DMS79 treated with DMSO at 0.1 percent for 48 hours (cell line): ENCODE measurements at places on chromosomes 5 and 9.

DNA sequence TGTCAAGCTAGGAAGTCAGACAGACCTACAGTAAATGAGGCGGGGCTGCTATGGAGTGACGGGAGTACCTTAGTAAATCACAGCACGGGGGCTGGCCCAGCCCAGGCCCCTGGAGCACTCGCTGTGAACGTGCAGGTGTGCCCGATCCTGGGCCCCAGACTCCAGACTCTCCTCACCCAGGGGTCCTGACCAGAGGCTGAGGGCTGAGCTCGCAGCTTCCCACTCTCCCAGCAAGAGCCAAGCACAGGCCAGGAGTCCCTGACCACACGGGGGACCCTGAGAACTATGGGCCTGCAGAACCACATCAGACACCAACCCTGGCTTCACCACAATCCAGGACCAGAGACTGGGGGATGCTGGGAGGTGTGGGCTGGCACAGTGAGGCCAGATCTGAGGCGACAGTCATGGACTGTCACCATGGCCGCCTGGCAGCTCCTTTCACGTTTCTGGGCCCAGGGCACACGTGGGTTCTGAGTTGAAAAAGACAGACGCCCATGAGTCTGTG is 73.4 kb downstream of the ADAMTS2 start:
- no peak for DNase-seq

DNA sequence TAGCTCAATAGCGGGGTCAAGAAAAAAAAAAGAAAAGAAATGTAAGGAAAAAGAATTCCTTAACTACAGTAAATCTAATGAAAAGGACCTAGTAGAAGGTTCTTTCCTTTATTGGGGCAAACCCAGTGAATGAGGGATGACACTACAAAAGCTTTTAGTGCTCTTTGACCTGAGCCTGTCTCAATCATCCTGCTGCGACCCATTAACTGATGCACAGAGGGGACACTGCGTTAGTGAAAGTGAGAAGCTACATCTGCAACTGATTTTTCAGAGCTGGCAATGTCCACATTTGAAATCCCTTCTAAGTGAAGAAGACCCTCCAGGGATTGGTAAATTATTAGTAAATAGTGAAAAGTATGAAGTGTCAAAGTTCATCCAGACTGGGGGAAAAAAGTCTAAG is 101.1 kb downstream of the OTULIN start:
- DNase-seq: no peak

GRCh38 chr5:79845448-79846197 is 145.4 kb downstream of the MTX3 start:
- no peak for DNase-seq

- DNase-seq: no peak
These were observed 266.1 kb downstream of the NDUFS4 start for GRCh38 chr5:53826504-53826903.

DNA sequence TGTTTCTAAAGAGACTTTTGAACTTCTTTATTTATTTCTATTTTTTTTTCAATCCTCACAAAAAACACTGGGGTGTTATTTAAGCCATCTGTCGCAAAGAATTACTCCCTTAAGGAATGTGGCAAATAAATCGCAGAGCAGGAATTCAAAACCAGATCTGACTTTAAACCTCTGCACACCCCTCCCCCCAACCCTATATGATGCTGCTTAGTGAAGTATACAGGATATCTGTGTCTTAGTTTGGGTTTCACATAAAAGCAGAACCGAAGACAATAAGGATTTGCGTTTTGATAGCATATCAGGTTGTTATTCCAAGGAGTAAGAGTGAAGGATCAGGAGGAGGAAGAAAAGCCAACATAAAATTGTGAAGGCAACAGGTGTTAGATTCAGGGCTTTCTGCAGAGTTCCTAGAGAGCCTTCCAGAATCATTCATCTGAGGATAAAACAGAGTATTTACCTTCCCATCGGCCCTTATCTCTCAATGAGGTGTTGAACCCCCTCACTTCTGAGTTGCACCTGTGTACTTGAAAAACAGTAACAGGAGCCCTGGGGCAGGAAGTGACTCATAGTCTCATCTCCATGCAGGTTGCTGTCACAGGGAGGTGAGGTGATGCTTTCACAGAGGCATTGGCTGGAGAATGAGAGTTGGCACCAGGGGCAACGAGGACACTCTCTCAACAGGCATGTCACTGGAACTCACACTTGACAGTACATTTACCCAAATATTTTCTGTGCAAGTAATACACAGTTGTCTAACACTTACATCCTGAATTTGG is 33.5 kb upstream of the DMRT3 start:
- no peak for DNase-seq

DNA sequence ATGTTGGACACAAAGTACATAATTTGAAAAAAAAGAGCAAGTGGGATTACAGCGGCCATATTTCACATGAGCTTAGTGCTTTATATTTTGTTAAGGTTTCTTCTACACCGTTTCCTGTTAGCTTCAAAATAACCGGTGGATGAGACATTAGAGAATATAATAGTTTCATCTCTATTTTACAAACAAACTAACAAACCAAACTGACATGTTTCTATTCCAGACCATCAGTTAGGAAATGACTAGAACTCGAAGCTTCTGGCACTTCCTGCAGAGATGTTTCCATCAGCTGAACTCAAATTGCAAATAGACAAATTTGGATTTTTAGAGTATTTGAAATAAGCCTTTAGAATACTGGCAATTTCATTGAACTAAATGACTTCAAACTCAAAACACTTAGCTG is 86.5 kb downstream of the MTRR start:
- DNase-seq: no peak

- DNase-seq: no peak
These were observed 62.4 kb downstream of the GALNT12 start for GRCh38 chr9:98869866-98870265.

GRCh38 chr5:141734501-141735229 is 52.6 kb upstream of the ARAP3 start:
- peak; percentile 72 for DNase-seq

DNA sequence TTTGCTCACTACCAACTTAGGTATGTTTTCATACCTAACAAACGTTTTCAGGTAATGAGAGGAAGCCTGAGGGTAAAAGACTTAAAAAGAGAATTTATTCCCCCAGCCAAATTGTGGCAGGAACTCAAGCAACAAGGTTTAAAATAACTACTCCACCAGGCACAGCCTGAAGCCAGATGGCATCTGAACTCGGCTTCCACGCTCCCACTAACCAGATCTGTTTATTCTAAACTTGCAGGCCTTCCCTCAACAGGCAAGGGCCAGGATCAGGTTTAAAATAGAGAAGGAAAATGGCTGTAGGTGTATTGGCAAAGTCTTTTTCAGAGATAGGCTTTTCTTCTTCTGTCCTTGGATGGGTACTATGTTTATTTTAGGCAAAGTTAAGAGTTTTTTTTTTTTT is 89.4 kb downstream of the OTULIN start:
- DNase-seq: no peak

GRCh38 chr5:96149546-96149945 is 187.9 kb upstream of the ELL2 start:
- DNase-seq: no peak

DNA sequence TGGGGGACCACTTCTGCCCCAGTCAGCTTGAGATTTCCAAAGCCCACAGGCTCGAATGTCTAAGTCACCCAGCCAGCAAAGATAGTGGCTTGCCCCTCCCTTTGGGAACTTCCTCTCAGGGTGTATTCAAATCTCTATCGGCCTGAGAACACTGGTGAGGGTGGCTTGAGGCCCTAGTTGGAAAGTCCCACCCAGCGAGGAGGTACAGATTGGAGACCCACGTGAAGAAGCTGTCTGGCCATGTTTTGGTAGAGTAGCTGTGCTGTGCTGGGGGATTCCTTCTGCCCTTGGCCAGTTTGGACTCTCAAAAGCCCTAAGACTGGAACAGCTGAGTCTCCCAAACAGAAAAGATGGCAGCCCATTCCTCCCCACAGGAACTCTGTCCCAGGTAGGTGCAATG is 172.7 kb upstream of the RIOK2 start:
- DNase-seq: no peak

DNA sequence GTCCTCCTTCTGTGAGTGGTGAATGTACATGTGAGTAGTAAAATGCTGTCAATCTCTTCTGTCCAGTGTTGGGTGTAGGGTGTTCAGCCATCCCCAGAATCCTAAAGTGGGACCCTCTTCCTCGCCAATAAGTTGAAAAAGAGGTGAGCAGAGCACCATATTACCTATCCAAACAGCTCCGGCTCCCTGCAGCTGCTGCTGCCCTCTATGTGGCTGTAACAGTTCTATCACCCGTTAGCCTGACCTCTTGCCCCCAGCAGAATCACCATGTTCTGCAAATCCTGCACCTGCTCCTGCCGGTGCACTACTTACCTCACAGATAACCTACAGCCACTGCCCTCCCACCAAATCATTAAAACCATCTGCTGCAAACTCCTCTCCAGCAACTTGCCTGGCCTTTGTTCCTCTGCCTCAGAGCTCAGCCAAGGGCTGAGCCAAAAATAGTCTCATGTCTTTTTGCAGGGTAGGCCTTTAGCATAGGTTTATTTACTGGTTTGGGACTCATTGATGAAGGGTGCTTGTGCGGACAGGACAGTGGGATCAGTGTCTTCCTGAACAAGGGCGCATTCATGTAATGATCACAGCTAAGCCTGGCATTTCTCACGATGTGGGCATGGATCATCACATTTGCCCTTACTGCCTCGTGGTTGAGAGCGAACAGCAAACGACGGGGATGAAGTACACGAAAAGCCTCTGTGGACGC is 49.6 kb upstream of the CCL21 start:
- DNase-seq: no peak

DNA sequence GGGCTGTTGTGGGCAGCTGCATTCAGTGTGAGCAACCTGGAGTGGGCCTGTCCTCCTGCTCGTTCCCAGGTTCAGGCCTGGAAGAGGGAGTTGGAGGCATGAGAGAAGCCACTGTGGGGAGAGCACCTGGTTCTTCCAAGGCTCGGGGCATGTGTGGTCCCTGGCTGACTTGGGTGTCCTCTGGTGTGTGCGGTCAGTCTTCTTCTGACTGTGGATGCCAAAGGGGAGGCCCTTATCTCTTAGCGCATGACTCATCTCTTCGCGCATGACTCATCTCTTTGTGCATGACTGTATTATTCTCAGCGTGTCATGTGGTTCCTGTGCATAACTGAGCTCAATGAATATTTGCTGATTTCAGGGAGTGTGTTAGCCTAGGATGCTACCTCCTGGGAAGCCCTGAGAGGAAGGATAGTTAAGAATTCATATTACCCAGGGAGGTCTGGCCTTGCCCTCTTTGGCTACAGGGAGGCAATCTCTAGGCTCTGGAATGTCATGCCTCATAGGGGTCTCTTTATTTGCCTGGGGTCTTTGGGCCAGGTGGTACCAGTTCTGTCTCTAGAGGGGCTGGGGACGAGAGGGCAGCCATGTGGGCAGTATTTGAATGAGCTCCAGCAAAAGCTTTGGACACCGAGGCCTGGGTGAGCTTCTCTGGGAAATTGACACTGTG is 188.7 kb downstream of the HSPA4 start:
- no peak for DNase-seq

GRCh38 chr9:13993632-13994185 is 320.2 kb downstream of the NFIB start:
- DNase-seq: peak; percentile 99

DNA sequence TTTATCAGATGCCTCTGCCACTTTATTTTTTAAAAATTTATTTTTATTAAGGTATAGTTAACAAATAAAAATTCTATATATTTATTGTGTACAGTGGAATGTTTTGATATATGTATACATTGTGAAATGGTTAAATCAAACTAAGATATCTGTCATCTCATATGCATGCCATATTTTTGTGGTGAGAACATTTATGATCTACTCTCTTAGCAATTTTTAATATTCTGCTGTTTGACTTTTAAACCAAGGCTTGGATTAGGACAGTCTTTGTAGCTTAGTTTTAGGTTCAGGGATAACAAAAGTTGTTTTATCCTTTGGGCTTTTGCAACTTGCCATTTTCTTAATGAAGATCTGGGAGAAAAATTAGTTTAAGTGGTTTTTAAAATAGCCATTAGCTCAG is 46.0 kb upstream of the CDKN2B start:
- DNase-seq: no peak

DNA sequence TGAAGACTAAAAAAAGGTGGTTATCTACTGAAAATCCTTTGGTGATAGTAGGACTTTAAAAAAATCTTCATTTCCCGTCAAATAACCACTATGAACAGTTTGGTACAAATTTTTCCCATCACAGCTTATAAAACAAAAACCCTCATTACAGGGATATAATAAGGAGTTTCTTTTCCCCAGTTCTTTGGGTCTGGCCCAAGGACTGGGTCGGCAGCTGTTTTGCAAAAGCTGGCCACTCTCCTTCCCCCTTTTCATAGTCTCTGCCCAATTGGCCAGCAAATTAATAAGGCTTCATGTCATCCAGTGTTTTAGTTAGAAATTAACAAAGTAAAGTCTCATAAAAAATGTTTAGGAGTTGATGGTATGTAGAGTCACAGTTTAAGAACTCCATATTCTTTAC is 47.0 kb upstream of the PDE8B start:
- DNase-seq: no peak

- DNase-seq: no peak
These were observed 8.9 kb downstream of the B4GALT1 start for GRCh38 chr9:33157960-33158842.

DNA sequence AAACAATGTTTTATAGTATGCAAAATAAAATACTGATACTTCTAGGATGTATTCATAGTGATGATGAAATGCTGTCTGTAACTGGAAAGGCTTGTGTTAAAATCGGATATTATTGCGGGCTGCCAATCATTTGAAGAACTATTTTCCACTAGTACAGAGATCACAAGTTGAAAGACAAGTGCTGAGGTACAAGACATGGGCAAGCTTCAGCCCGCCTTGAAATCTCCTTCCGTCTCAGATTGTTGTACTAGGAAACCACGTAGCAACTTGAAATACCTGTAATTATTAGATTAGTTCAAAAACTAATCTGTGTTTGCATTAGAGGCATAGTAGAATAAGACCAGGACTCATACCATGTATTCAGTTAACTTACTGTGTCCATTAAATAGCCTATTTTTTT is 218.2 kb downstream of the ARHGEF28 start:
- no peak for DNase-seq

- DNase-seq: peak; percentile 20
These were observed 9.1 kb downstream of the PTCH1 start for GRCh38 chr9:95507464-95508241.

DNA sequence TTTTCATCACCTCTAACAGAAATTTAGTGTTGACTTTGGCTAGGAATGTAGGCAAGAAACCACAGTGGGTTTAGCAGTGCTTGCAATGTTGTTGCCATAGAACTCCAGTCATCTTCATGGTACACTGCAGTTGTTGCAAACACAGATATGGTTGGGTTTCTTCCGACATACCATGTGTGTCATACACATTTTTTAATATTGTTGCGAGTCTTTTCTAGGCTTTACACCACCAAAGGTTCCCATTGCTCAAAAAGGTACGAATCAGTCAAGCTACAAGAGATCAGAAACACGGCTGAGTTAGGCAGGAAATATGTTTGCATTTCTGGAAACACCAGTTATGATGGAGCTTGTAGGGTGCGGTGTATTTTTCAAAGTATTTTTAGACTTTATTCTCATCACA is 172.4 kb downstream of the SYK start:
- no peak for DNase-seq

- no peak for DNase-seq
These were observed 3.8 kb downstream of the BRINP1 start for GRCh38 chr9:119365291-119366027.

- no peak for DNase-seq
These were observed 139.3 kb upstream of the ALDH1B1 start for GRCh38 chr9:38253200-38253599.

- no peak for DNase-seq
These were observed 127.1 kb downstream of the DAB2IP start for GRCh38 chr9:121778252-121779225.

GRCh38 chr9:131676431-131676972 is 63.4 kb downstream of the RAPGEF1 start:
- peak; percentile 17 for DNase-seq

GRCh38 chr9:127503379-127503921 is 52.1 kb downstream of the LRSAM1 start:
- no peak for DNase-seq
